ENCODE measurements at places on chromosomes 13 and 19.

GRCh38 chr13:99380921-99381645 is 73.9 kb upstream of the GPR183 start:
- peak; percentile 7 for DNase-seq

DNA sequence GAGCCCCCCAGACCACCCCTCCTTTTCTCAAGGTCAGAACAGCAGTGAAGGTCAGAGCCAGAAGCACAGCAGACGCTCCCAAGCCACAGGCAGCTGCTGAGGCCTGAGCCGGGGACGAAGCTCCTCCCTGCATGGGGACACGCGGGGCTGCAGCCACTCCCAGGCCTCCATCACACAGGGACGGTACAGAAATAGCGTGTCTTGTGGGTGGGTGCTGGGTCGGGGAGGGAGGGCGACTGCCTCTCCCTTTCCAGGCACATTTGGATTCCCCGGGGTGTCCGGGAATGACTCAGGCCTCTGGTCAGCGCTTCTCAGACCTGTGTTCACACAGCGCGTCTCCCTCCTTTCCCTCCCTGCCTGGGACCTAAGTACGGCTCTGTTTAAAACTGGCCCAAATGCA is 33.2 kb downstream of the RASA3 start:
- peak; percentile 93 for DNase-seq

- no peak for DNase-seq
Measured at GRCh38 chr19:4064496-4065260, 2.0 kb downstream of the ZBTB7A start.

DNA sequence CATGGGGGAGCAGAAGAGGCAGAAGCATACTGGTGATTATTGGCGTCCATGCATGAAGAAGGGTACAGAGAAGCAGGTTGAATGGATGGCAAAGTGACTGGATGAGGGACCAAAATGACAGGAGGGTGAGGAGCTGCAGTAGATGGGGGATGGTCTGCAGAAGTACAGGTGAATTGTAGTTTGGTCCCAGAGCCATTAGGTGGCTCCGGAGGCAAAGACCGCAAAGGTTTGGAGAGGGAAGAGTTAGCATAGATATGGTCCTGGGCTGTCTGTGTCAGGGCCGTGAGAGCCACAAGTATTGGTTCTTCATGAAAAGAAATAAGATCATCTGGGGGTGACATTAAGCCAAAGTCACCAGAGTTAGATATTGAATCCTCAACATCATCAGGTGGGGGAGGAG is 59.0 kb upstream of the ZNF726 start:
- no peak for DNase-seq

DNA sequence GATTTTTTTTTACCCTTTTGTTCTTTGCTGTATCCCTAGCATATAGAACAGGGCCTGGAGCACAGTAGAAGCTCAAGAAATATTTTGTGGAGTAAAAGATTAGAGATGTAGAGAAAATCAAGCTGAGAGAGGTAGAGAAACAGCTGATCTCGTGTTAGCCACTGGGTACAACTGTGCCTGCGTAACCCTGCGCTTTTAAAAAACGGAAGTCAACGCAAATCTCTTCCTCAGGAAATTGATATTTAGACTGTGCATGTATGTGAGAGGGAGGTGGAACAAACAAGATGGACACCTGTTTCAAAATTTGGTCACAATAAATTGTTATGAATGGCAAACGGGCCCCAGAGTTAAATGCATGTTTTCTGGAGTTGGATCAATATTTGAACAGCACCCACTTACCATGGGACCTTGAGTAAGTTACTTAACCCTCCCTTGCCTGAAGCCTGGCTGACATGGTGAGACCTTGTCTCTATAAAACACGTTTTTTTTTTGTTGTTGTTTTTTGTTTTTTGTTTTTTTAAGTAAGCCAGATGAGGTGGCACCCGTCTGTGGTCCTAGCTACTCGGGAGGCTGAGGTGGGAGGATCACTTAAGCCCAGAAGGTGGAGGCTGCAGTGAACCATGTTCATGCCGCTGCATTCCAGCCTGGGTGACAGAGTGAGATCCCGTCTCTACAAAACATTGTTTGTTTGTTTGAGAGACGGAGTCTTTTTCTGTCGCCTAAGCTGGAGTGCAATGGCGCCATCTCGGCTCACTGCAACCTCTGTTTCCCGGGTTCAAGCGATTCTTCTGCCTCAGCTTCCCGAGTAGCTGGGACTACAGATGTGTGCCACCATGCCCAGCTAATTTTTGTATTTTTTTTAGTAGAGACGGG is 3.3 kb upstream of the EPOR start:
- DNase-seq = no peak

DNA sequence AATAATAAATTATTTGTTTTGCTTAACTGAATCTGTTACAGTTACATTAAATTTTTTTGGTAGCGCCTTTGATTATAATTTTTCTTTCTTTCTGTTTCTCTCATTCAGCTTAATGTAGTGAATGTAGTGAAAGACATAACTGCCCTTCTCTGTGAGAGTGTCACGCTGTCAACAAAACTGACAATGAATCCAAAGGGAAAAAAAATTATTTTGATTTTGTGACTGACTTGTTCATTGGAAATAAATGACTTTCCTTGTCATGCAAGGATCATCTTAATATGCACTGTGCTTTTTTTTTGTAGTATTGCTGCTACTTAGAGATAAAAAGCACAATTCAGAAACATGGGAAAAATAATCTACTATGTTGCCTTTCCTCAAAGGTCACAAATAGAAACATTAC is 1196.4 kb downstream of the PCDH17 start:
- DNase-seq = no peak

GRCh38 chr19:41570639-41571112 is 5.3 kb upstream of the CEACAM21 start:
- peak; percentile 57 for DNase-seq

- DNase-seq = peak; percentile 78
Measured at GRCh38 chr19:37931881-37932655, 25.1 kb downstream of the SIPA1L3 start.

DNA sequence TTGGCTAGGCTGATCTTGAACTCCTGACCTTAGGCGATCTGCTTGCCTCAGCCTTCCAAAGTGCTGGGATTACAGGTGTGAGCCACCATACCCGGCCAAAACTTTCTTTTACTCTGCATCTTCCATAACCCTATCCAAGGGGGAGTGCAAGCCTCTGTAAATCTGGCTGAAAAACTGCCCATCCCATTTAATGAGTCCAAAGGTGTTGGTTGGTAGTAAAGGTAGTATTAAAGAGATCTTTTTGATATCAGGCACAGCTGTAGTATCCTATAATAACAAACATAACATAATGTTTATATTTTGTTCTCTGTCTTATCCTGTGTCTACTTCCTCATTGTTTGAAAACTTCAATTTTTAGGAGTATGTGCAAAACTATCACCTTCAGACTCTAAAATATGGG is 559.8 kb upstream of the ATXN8OS start:
- no peak for DNase-seq

GRCh38 chr19:55400281-55401087 is 7.1 kb downstream of the UBE2S start:
- DNase-seq = no peak

GRCh38 chr19:2084993-2085720 is 11.0 kb downstream of the MOB3A start:
- DNase-seq = no peak
